Mesenteric fat pad (tissue), 1 donor: ENCODE measurements at places on chromosomes 13 and 19.

GRCh38 chr19:23309926-23310325, 59.7 kb upstream of the ZNF724 start:
- no peak for DNase-seq

DNA sequence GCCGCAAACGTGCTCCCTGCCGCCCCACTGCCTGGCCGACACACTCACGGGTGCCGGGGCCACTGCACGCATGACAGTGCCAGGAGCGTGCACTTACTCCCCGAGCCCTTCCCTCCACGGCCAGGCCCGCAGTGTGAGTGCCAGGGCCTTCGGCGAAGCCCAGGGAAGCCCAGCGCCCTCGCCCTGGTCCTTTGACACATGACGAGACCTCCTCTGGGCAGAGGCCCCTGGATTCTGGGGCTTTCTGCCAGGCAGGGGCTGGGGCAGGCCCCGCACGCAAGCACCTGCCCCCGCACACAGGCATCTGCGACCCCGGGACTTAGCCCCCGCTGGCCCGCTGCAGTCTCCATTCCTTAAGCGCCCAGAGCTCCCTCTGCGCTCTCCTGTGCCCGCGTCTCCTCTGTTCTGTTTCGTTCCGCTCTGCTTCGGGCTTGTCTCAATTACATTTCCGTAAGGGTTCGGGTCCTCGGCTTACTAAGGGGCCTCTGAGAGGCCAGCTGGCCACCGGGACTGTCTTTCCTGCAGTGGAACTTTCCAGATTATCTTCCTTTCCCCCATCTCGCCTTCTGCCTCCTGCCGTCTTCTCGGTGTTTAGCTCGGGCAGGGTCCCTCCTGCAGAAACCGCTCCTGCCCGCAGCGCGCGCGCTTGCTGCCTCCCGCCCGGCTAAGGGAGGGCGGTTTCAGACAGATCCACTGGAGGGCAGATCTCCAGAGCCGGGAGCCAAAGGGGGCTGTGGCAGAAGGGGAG, 98.8 kb downstream of the ING1 start:
- peak; percentile 85 for DNase-seq

DNA sequence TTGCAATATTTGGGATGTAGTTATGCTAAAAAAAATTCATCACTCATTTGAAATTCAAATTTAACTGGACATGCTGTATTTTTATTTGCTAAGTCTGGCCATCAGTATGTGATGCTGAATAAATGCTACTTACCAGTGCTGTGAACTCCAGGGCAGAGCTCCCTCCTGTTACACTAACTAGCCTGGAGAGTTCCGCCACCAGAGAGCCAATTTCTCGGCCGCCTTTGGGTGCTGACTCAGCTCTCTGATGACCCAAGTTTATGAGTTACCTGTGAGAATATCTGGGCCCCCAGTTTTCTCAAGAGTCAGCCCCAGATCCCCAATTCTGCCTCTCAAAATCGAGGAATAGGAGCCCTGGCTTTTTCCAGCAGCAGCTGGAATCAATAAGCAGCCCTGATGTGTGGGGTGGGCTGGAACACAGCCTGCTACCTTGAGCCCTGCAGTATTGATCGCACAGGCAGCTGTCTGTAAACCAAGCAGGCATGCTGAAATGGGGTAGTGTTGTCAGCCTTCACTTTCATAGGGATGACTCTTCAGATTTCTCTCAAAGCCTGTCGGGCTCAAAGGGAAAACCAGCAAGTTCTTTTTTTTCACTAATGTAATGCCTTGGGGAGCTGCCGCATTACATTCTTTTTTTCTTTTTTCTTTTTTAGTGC, 113.7 kb downstream of the DNAJC15 start:
- no peak for DNase-seq

- no peak for DNase-seq
Observed at GRCh38 chr19:5336195-5336965, 4.2 kb downstream of the PTPRS start.

GRCh38 chr13:64704121-64704649, 2526.0 kb downstream of the PCDH9 start:
- DNase-seq = no peak

DNA sequence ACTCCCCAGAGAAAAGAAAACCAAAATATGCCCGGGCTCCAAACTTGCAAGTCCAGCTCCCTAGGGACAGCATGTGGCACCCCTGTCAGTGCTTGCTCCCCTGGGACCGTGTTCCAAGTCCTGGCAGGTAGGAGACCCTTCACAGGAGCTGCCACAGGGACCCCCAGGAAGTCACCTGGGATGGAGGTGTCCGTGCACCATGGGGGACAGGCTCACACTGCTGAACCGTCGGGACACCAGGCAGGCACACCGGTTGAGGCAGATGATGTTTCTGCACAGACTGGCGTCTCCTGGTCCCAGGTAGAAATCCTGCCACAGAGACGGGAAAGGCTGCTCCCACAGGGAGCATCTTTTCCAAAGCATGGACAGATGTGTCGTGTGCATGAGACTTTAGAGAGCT, 11.7 kb upstream of the PROZ start:
- peak; percentile 59 for DNase-seq

- no peak for DNase-seq
Observed at GRCh38 chr13:29830000-29830399, 20.4 kb downstream of the UBL3 start.

DNA sequence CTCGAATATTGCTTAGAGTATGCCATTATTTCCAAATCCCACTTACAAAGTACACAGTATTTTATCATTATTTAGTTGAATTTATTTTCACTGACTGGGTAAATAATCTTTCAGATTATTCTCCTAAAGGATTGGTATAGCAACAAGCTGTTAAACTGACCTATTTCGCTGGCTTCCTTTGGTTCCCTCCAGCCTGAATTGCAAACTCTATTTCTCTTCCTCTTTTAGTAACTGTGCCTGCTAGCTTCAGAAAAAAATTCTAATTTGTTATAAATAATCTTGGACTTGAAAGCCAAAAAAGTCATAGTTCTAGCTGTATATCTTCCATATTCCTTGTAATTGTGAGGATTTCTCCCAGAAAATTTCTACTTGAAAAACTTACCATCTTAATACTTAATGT, 15.0 kb upstream of the CCNA1 start:
- DNase-seq = no peak

DNA sequence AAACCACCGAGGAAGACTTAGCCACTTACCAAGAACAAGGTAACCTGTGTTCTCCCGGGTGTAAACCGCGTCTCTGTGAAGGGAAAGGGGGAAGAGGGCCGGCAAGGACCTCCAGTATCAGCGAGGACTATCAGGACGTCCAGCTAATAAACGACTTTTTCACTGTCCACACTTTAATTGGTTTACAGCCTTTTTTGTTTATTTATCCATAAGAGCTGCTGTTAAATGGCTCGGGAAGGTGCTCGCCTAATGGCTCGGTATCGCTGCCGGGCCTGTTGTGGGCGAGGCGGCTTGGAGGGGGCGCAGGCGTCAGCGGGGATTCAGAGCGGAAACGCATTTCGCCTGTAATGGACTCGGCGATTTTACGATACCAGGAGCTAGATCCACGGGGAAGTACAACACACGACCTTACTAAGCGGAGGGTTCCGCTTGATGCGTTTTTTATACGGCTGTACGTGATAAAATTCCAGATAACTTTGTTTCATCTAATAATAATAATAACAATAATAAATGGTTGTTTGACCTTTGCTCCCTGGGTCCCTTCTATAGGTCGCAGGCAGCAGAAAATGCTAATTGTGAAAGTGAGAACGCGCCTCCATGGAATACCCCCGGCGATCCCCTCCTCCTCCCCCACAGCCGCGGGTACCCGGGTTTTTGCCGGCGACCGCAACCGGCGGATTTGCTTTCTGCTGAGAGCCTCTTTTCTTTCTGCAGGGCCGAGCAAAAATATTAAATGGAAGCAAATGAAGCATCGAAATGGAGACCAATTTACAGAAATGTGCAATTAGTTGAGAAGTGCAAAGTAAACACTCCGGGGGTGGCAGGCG, 2.5 kb upstream of the PDX1 start:
- no peak for DNase-seq

DNA sequence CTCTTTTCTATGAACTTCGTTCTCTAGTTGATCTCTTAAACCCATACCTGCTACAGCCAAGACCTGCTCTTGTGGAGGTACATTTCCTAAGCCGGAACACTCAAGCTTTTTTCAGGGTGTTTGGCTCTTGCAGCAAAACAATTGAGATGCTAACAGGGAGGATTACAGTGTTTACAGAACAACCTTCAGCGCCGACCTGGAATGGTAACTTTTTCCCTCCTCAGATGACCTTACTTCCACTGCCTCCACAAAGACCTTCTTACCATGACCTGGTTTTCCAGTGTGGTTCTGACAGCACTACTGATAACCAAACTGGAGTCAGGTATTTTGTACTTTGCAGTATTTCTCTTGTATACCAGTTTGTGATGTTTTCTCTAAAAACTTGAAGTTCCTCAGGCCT, 506 bp downstream of the KCNRG start:
- DNase-seq = no peak

GRCh38 chr19:45499196-45500180, 1.2 kb downstream of the PPM1N start:
- no peak for DNase-seq

GRCh38 chr19:8083141-8083540, 30.6 kb downstream of the CCL25 start:
- DNase-seq = no peak

DNA sequence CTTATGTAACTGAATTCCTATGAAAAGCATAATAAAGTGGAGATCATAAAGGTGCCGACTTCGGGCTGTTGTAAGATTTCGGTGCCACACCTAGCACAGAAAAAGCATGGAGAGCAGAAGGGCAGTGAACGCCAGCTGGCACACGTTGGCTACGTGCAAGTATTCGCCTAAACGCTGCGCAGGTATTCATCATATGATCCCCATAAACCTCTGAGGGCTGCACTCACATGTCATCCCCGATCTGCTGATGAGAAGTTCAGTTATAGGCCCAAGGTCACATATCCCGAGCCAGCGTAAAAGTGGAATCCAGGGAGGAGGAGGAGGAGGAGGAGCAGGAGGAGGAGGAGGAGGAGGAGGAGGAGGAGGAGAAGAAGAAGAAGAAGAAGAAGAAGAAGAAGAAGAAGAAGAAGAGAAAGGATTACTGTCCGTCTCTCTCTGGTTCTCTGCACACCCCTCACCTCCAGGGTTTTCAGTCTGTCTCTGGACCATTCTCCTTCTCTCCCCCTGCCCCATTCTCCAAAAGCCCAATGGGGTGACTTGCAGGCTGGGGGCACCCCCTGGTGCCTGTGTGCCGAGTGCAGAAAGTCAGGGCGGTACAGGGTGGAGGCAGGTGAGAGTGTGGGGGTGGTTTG, 18.6 kb upstream of the CYP2S1 start:
- no peak for DNase-seq

DNA sequence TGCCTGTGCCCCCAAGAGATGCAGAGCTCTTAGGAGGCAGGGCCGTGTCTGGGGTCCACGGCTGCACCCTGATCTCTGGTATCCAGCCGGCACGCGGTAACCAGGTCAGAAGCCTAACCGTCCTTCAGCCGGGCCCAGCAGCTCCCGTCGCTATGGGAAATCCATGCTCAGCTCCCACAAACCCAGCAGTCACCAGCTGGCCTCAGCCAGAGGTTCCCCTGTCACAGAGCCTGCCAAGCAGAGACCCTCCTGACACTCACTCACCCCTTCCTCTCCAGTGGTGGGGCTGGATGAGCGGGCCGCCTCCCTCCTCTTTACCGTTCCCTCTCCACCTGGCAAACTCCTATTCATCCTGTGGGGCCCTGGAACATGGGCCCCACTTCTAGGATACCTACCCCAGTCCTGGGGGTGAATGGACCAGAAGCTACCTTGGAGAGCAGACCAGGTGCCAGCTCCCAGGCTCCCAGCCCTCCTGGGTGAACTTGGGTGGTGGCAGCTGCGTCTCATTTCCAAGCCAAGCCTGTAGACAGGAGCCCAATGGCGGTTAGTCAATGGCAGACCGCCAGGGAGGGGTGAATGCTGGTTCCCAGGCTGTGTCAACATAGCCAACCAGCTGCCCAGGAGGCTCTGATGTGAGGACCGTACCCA, 21.4 kb upstream of the TCF3 start:
- DNase-seq = no peak

- no peak for DNase-seq
Observed at GRCh38 chr13:52006523-52007245, 4.6 kb downstream of the ATP7B start.

- no peak for DNase-seq
Observed at GRCh38 chr19:54608792-54609191, 15.4 kb downstream of the LILRA1 start.

DNA sequence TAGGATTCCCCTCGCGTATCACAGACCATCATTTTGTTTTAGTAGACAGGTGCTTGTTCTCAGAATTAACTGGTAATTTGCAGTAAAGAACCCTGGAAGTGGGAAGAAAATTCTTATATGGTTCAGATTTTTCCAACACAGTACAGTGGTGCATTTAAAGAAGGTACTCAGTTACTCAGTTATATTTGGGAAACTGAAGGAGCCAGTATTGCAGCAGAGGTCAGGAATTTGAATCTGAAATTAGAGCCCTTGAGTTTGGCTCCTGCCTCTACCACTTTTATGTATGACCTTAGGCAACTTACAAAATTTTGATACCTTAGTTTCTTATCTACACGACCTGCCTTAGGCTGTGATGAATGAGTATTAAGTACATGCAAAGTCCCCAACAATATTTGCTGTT, 19.7 kb downstream of the METTL21C start:
- no peak for DNase-seq

DNA sequence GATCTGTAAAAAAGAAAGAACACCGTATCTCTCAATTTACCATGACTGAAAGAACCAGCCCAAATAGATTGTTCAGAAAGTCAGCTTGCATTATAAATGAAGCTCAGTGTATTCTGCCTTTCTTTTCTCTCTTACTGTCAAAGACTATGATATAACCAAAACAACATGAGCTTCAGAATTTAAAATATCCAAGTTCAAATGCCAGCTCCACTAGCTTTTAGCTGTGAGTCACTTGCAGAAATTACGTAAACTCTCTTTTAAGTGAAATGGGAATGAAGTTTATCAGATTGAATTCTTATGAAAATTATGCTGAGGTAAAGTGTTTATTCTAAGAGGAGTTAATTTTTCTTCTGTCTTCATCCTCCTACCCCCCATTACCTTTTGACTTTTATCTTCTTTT, 20.0 kb upstream of the POSTN start:
- no peak for DNase-seq

GRCh38 chr13:98252931-98253470, 75.9 kb upstream of the RNF113B start:
- no peak for DNase-seq

GRCh38 chr19:2488942-2489731, 13.2 kb downstream of the GADD45B start:
- DNase-seq = no peak
